ENCODE measurements at places on chromosomes 12 and 14.

DNA sequence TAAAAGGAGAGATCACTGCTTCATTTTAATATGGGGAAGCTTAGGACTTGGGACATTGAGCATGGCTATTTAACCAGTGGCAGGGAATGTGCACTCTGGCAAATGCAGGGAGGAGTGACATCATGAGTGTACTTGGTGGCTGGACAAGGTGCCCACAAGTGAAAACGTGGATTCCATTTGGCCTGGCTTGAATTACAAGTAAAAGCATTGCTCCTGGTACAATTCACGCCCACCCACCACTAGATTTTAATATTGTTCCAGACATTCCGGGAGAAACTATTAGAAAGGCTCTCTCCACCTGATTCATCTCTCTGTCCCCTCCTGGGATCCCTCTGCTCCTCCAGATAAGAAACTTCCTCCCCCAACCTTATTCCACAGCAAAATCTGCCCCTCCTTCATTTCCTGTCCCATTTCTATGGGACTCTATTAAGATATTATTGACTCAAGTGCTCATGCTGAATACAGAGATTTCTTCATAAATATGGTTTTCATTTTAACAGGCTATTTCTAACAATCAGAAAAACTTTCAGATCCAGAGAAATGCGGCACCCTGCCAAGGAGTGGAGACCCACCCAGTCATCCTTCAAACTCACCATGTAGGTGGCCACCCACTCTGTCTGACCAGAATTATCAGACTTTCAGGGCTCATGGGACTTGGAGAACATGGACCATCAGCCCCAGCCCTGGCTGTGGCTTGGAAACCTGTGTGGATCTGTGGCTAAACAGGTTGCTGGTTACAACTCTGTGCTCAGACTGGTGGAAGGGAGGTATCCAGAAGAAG lies 43.2 kb downstream of the SSPN start:
- DNase-seq: no peak

DNA sequence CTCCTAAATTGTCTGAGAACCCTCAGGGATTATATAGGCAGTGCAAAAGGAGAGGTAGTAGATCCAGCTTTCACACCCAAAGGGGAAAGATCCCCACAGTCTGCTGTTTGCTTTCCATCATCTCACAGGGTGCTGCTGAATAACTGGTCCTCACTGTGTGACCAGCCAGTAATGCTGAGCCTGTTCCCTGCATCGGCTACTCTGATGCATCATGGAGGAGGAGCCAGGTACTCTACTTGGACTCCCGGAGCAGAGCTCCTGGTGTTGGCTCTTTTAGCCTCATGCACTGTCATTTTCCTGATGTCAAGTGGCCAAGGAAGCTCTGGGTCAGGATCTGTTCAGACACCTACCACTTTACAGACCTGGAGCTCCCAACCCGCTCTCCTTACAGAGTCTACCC lies 127.4 kb upstream of the ATF1 start:
- DNase-seq: no peak

DNA sequence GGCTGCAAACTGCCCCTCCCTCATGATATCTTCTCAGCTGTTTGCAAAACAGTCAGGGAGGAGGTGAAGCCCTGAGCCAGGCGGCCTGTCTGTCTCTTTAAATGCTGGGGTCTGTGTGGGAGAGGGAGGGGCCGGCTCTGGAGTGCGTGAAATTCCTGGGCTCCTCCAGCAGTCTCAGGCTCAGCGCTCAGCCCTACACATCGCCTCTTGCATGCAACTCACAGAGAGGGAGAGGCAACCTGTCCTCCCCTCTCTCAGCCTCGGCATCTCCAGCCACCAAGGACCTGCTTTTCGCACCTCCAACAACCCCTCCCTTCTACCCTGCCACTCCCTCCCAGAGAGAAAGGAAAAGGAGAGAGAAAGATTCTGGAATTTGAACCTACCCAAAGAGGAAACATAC lies at the start of gene NRXN3:
Gene NRXN3, plus strand, starts transcription at position 171 of the 400 bp plus-strand sequence. CDS start 72,721 bp downstream, outside the sequence.
- DNase-seq: no peak

- no peak for DNase-seq
Observed at GRCh38 chr14:55238019-55238680, 33.1 kb upstream of the FBXO34 start.

DNA sequence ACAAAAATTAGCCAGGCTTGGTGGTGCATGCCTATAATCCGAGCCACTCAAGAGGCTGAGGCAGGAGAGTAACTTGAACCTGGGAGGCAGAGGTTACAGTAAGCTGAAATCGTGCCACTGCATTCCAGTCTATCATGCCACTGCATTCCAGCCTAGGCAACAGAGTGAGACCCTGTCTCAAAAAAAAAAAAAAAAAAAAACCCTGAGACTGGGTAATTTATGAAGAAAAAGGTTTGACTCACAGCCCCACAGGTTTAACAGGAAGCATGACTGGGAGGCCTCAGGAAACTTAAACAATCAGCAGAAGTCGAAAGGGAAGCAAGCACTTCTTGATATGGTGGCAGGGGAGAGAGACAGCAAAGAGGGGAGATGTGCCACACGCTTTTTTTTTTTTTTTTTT lies 123.2 kb downstream of the GXYLT1 start:
- DNase-seq: no peak

- DNase-seq: no peak
Observed at GRCh38 chr14:98093111-98093510, 1178.9 kb downstream of the BCL11B start.

DNA sequence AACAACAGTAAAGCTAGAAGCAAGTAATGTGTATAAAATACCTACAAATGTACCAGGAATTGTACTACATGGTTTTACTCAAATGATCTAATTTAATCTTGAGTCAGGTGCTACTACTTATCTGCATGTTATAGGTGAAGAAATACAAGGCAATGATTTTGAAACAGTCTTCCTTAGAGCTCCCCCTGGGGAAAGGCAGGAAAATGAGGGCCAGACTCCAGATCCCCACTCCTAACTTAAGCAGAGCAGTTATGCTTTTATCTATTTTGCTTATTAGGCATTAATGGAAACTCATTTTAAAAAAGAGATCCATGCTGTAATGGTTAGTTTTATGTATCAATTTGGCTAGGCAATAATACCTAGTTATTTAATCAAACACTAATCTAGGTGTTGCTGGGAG lies 109.3 kb upstream of the CPSF6 start:
- no peak for DNase-seq

DNA sequence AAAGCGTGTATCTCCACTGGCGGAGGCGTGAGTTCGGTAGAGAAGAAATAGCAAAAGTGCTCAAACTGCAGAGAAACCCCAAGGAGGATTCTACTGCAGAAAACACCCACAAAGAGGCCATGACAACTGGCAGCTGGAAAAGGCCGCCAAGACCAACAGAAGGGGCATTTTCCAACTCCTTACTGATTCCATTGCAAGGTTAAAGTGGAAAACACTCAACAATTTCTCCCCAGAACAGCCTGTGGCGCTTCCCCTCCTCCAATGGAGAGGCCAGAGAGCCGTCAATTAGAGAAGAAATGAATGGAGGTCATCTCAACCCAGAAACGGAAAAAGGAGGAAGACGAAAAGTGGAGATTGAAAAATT lies 618 bp upstream of the ANKRD52 start:
- DNase-seq: no peak

DNA sequence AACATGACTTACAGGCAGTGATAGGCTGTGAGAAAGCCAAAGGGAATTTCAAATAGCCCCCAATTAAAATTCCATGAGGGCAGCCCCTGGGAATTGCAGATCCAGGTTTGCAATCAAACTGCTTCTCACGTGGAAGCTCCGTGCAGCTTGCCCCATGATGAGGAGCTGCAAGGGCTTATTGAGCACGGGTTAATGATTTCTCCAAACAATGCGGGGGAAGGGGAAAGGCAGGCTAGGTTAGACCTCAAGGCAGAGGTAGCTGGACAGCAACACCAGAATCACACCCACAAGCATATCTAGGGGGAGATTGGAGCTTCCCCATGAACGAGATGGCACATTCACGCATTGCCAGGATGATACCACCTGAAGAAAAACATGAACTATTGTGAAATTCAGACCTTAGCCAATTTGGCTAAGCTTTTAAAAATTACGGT lies 5.0 kb upstream of the DUSP6 start:
- DNase-seq: no peak

GRCh38 chr14:53127832-53128231 lies 25.3 kb downstream of the DDHD1 start:
- DNase-seq: no peak

DNA sequence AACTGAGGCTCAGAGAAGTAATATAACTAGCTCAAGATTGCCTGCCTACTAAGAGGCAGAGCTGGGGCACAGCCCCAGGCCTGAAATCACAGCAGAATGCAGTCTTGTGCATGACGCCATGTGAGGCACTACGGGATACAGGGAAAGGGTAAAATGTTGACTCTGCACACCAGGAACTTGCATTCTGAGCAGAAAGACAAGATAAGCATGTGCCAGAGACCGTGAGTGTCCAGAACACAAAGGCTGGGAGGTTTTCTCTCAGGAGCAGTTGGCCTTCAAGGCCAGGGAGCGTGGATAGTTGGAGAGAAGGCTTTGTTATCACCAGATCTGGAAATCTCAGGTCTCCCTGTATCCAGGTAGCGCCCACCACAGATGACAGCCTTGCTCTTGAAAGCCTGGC lies 23.2 kb upstream of the MLEC start:
- DNase-seq: no peak

DNA sequence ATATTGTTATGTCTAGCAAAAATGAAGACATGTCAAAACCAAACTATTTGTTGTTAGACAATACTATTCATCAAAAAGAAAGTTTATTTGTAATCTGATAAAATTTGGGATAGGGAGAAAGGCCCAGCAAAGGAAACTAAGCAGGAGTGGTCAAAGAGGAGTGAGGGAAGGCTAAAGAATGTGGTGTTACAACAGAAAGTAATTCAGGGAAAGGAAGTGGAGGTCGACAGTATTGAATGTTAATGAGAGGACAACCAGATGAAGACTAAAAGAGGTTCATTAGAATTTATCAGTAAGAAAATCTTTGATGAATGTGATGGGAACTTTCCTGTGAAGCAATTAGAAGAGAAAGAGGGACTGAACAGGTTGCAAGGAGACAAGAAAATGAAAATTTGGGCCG lies 33.9 kb downstream of the PLCZ1 start:
- no peak for DNase-seq

DNA sequence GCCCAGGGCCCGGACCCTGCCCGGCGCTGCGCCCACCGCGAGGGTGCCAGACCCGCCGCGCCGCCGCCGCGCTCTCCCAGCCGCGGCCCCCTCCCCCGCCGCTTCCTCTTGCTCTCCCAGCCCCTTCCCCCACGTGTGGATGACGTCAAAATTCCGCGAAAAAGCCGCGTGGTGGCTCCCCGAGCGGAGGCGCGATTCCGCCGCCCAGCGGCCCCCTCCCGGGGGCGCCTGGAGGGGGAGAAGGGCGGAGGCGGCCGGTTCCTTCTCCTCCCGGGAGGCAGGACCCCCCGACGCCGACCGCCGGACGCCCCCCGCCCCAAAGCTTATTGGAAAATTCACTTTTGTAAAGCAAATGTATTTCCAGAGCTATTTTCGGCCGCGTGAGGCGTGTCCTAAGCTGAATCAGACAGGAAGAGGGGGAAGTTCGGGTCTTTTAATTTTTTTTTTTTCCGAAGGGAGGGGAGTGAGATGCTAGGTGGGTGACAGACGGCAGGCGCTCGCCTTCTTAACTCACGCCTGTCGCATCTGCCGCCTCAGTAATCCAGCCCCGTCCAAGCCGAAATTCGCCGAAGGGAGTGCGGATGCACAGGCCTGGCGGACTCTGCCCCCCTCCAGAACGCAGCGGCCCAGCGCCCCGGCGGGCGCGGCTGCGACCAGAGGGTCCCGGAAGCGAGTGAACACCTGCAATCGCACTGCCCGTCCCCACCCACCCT lies 4.1 kb upstream of the CCND2 start:
- DNase-seq: no peak

- no peak for DNase-seq
Observed at GRCh38 chr12:40142001-40142744, 36.3 kb upstream of the SLC2A13 start.

DNA sequence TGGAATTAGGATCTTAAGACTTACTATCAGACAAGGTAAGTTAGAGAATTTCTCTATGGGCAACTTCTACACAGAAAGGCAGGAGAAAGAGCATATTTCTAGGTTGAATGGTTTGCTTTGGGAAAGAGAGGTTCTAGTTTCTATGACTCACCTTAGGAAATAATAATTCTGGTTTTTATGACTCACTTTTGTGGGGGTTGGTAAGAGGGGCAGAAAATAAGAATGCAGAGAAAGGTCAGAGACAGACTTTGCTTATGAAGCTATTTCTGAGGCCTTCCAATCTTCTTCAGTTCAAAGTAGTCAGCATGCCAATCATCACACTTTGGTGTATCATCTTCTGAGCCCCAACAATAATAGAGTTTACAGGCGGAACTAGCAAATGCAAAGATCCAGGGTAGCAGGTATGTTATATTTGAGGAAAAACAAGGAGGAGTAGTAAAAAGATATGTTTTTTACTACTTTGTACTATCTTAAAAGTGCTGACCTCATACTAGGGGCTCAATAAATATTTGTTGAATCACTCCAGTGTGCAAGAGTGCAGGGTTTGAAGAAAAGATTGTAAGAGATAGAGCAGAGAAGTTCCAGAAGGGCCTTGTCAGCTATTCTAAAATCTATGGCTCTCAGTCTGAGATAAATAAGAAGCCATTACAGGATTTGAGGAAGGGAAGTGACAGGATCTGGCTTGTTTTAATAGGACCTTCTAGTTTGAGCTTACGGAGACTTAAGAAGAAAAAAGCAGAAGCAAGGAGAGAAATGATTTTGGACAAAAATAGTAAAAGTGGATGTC lies 56.7 kb upstream of the LRFN5 start:
- peak; percentile 43 for DNase-seq

- no peak for DNase-seq
Observed at GRCh38 chr12:117472983-117473382, 111.6 kb upstream of the NOS1 start.
